BE2C (cell line): ENCODE measurements at places on chromosomes 13 and 19.

GRCh38 chr19:16594131-16594586 is 21.9 kb upstream of the SLC35E1 start:
- DNase-seq = no peak

DNA sequence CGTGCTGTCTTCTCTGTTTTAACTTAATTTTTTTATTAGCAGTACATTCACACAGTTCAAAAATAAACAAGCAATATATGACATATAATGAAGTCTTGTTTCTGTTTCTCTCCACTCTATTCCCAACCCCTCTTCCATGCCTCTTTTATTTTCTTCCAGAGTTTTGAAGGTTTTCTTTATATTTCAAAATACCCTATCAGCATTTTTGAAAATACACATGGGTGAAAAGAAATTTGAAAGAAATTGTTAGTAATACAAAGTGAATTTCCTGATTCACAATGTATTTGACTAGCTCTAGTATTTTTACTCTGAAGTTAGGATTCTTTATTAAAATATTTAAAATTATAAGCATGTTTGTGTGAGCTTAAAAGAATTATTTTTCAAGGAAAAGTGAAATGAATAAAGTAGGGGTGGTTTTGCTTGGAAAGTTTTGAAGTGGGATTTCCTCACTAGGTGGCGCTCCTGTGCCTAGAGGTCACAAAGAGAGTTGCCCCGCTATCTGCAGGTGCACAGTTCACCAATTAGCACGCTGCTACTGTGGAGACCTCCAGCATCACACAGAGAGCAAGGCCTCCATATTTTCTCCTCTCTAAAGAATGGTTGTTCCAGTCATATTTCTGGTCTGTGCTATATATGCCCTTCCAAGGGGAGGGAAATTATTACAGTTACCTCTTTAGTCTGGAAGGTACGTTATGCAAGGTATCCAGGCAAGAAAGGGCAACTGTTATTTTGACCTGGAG is 37.6 kb downstream of the SOX21 start:
- peak; percentile 73 for DNase-seq

GRCh38 chr19:49645592-49645991 is 3.6 kb downstream of the SCAF1 start:
- DNase-seq = no peak

- DNase-seq = no peak
Measured at GRCh38 chr13:21348488-21349120, 110.5 kb downstream of the ZDHHC20 start.

GRCh38 chr13:98285852-98286594 is 109.0 kb upstream of the RNF113B start:
- DNase-seq = peak; percentile 56

- DNase-seq = no peak
Measured at GRCh38 chr13:97999653-98000052, 46.2 kb downstream of the IPO5 start.

DNA sequence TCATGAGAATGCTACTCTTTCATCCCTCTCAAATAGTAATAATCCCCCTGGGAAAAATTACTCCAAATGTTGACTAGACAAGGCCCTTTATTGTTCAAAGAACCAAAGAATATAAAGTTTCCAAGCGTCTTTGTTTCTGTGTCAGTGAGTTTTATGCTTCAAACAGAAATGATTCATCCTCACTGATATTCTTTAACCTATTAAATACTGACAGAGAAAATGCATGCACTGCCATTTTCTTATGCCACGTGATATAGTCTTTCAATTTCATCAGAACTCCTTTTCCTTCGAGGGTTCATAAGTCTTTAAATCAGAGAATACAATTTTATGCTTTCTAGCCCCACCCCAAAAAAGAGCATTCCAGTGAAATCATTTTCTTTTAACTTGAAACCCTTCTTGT is 211.6 kb downstream of the SHISA2 start:
- no peak for DNase-seq

DNA sequence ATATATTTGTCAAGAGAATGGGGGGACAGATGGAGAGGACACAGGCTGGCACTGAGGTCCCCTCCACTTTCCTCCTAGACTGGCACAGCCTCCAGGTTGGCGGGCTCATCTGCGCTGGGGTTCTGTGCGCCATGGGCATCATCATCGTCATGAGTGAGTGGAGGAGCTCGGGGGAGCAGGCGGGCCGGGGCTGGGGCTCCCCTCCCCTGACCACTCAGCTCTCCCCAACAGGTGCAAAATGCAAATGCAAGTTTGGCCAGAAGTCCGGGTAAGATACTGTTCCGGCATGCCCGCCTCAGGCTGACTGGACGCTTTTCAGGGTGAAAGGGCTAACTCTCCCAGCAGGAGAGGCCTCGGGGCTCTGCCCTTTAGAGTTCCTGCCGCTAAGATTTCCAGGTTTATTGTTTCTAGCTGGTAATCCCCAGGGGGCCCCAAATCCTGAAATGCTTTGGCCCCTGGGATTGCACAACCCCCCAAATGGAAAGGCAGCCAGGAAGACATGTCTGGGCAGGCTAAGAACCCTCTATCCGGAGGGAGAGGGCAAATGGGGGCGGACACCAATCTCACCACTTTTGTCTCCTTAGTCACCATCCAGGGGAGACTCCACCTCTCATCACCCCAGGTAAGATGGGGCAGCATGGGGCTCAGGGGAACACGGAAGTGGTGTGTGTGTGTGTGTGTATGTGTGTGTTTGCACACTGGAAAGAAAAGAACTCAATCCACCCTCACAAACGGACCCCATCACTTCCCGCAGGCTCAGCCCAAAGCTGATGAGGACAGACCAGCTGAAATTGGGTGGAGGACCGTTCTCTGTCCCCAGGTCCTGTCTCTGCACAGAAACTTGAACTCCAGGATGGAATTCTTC is 7.3 kb downstream of the FXYD3 start:
- DNase-seq = no peak

- DNase-seq = no peak
Measured at GRCh38 chr13:25775986-25776385, 275.8 kb downstream of the SHISA2 start.
